Testis (tissue), 5 donors: ENCODE measurements at places on chromosomes 3 and 15.

- no peak for DNase-seq
Measured at GRCh38 chr3:169813757-169814517, 1.2 kb upstream of the LRRC34 start.

- DNase-seq, result no peak
Measured at GRCh38 chr15:99371180-99372103, 120.2 kb downstream of the LRRC28 start.

DNA sequence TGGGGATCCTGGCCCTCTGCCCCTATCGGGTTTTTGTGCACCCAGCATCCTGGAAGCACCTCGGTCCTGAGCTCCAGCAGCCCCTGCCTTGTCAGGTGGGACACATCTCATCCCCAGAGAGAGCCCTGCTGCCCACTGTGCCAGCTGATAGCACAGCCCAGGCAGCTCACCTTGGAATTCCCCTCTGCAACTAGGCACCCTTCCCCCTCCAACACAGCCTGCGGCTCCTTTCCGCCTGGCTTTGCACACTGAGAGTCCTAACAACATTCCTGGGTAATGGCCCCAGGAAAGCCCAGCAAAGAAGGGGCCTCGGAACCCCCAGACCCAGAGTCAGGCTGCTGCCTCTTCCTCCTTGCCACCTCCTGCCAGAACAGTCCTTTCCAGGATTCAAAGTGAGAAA is 5.9 kb downstream of the HCN4 start:
- no peak for DNase-seq

DNA sequence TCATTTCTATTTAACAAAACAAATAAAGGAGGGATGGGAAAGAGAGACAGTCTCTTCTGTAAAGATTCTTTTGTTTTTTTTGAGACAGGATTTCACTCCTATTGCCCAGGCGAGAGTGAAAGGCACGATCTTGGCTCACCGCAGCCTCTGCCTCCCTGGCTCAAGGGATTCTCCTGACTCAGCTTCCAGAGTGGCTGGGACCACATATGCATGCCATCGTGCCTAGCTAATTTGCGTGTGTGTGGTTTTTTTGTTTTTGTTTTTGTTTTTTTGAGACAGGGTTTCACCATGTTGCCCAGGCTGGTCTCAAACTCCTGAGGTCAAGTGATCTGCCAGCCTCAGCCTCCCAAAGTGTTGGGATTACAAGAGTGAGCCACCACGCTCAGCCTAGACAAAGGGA is 23.3 kb downstream of the STAG1 start:
- no peak for DNase-seq

DNA sequence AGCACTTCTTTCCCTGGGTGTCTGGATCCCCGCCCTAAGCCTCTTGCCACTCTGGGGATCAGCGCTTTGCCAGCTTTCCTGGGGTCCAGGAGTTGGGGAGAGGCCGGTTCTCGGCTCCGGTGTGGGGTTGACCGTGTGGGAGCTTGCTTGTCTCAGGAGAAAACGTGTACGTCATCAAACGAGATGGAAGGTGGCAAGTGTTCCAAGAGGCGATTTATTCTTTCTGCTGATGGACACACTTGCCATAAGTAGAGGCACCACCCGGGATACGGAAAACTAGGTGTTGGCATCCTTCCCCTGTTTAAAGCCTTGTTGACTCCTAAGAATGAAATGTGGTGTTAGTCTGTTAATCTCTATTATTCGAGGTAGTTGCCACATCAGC is 295 bp downstream of the ZWILCH start:
- no peak for DNase-seq

DNA sequence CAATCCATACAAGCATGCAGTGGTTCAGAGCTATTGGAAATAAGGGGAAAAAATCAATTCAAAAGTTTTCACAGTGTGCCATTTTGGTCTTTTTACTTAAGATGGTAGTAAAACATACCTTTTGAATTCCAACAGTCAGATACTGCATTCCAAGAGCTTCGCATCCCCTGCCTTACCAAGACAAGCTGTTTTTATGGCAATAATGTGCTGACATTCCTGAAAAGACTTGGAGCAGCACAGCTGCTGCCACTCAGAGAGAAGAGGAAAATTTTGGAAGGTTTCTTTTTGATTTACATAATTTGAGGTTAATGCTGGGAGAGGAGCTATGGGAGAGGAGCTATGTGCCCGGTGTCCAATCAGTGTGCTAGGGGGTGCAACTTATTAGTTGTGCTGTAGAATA is 148.3 kb downstream of the FEZF2 start:
- no peak for DNase-seq

GRCh38 chr3:155093261-155093660 is 13.1 kb downstream of the MME start:
- DNase-seq, result no peak

DNA sequence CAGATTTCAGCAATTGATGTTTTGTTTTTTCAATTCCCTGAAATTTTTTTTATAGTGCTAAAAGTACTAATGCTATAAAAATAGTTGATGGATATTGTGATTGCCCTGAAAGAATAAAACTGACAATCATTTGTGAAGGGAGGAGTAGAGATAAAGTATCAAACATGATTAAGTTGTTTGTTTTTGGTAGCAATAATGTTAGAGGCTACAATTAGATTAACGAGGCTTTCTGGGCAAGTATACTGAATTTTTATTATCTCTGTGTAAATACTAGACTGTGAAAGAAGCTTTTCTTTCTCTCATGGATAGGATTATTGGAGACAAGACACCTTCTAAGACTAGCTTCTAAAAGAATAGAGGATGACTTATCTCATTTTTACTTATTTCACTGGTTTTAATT is 15.6 kb downstream of the NR1D2 start:
- no peak for DNase-seq

DNA sequence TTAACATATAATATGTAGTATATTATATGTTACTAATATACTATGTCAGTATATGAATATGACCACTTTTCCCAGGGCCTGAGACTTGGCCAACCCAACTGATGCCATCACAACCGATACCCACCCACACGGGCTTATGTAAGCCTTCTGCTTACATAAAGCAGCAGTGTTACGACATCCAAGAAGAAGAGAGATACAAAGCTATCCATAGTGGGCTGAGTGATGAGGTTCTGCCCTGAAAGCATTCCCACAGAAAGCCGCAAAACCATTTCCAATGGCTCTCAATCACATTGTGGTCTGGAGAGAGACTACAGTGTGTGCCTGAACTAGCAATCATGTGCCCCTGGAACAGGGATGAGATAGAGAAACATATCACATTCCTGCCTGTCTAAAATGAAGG is 177.9 kb downstream of the PLOD2 start:
- DNase-seq, result no peak

DNA sequence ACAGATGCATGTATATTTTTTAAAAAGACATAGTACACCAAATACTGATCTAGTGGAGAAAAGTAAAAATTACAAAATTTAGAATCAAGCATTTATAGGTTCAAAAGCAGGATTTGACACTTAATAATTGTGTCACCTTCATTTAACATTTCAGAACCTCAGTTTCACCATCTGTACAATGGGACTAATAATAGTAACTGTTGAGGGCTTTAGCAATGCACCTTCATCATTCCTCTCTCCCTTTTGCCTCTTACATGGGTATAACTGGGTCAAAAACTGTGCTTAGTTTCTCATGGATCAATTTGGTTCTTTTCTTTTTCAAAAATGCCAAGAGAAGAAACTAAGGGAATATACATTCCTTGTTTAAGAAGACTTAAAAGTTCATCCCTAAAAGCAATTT is 5.5 kb upstream of the TMEM212 start:
- DNase-seq, result no peak

GRCh38 chr3:71998995-71999673 is 214.2 kb upstream of the PROK2 start:
- DNase-seq, result no peak

GRCh38 chr3:48427630-48427962 is 2.3 kb downstream of the PLXNB1 start:
- peak; percentile 46 for DNase-seq

- DNase-seq, result no peak
Measured at GRCh38 chr15:42984493-42985034, 64.0 kb upstream of the TTBK2 start.

DNA sequence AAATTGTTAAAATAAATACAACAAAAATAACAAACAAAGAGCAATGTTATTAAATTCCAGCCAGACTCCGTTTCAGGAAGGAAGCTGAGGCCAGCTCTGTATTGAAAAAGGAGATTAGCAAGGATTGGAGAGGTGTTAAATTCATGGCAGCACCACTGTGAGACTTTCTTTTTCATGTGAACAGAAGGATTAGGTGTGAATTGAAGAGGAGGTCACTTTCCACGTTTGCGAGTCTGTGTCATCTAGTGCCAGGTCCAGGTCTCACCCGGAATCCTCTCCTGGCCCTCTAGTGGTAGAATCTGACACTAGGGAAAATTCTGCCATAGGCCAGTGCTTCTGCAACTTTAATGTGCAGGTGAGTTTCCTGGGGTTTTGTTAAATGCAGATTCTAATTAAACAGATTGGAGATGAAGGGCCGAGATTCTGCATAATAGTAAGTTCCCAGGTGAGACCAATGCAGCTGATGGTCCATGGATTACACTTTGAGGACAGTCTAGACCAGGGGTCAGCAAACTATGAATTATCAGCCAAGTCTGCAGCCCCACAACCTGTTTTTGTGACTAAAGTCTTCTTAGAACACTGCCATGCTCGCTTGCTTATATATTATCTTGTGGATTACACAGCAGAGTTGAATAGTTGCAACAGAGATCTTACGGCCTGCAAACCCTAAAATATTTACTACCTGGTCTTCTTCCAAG is 9.2 kb upstream of the SLC6A1 start:
- peak; percentile 58 for DNase-seq

DNA sequence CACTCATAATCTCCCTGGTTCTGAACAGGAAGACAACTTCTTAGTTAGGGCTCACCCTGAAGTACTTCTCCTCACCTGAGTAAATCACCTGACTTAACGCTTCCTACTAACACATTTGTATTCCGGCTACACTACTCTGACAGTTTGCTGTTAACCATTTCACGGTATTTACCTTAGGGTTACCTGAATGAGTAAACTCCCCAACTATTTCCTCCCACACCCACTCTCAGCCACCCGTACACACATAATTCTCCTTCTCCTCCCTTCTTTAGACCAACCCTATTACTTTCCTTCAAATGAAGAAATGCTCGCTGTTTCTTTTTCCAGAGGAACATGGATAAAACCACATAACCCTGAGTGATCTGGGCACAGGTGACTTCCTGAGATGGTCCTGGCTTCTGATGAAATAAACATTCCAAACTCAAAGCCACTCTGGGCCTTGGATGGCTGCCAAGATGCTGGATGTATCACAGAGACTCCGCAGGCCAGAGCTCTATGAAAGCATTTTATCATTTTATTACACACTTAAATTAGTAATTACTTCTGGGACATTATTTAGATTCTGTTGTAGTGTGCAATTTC is 183.6 kb upstream of the ATP11B start:
- DNase-seq, result peak; percentile 21

GRCh38 chr3:25096536-25096935 is 331.5 kb upstream of the RARB start:
- no peak for DNase-seq

DNA sequence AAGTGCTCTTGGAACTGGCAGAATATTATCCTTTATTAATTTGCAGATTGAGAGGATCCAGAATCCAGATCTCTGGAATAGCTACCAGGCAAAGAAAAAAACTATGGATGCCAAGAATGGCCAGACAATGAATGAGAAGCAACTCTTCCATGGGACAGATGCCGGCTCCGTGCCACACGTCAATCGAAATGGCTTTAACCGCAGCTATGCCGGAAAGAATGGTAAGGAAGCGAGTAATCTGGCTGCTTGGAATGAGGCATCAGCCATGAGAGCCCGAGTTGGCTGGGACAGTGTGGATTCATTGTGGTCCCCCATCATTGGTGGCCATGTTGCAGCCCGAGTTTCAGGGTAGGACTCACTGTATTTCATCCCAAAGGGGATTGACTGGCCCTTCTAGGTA is 47.1 kb downstream of the PARP14 start:
- DNase-seq, result no peak

- no peak for DNase-seq
Measured at GRCh38 chr3:60000311-60001105, 950.7 kb upstream of the CFAP20DC start.

- DNase-seq, result no peak
Measured at GRCh38 chr3:139759470-139759869, 81.7 kb upstream of the NMNAT3 start.

DNA sequence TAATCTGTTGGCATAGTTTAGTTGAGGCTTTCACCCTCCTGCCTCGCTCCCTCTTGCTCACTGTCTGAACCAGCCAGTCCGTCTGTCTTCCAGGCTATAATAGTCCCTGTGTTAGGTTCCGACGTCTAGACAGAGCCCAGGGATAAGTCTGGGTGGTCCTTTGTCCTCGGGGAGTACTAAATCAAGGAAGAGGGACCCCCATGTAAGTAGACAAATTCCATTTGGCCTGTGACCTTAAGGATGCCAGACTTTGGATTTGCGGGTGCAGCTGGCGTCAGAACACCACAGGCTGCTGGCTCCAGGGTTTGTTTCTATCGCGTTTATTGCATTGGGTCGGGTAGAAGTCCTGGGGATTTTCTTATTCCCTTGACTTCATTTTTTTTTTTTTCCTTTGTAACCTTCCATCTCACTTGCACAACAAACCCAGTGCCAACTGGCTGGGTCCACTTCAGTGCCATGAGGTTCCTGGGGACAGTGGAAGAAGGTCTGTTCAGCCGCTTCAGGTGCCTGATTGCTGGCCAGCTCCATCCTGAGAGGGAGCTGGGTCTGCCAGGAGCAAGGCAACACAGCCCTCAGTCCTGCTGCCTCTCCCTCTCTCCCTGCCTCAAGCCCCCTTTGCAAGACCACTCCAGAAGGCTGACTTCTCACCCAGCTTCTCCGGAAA is 95.4 kb upstream of the KLHL25 start:
- DNase-seq, result no peak

- no peak for DNase-seq
Measured at GRCh38 chr3:152436707-152437590, 168.2 kb downstream of the MBNL1 start.

GRCh38 chr3:32758375-32758753 is 59.4 kb upstream of the TRIM71 start:
- no peak for DNase-seq

- DNase-seq, result no peak
Measured at GRCh38 chr15:41333026-41333562, 413 bp downstream of the NUSAP1 start.

DNA sequence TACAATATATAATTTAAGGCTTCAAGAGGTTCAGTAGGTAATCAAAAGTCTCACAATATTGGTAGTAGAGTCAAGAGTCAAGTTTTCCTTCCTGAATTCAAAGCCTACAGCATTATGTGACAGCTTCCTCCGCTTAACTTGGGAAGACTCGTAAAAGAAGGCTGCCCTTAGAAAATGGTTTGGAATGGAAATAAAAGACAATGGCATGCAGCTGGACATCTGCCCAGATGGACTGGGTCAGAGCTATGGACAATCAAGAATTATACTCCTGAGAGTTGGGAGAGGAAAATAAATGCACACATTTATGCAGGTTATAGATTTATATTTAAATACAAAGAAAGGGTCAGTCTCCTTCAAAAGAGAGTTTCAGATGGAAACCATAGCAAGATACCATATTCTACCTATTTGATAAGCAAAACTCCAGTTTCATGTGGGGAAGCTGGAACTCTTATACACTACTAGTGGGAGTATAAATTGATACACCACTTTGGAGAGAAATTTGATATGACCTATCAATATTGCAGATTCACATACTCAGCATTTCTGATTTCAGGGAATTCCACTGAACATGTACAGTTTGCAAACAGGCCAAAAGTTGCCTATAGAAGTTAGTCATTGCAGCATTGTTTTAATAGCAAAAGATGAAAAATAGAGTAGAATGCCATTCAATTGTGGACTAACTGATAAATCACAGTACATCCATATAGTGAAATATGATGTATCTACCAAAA is 6.1 kb downstream of the CRYBG3 start:
- DNase-seq, result no peak
